ENCODE measurements at places on chromosomes 7 and 10. TPM values are rescaled to one million over a fixed set of nuclear protein-coding genes. Genes with fewer than 3 reads are reported as not detected.

DNA sequence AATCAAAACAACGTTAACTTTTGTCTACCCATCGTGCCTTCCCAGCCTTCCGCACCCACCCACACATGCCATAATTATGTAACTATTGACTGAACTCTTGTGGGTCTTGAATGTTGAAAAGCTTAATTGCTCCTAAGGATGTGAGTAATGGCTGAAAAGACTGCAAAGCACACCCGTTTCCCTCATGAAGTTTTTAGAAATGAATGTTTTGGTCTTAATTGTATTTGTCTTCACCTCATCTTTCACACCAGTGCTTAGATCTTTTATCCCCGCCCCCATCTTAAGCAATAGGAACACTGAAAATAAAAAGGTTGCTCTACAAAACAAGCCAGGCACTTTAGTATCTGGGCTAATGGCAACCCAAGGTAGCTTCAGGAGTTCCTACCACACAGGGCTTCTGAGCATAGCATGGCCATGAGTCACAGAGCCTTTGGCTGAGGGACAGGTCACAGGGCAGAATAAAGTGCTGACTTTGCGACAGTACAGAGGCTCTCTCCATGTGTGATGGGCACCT is 690.5 kb downstream of the PARD3 start:
- DNase-seq = no peak

DNA sequence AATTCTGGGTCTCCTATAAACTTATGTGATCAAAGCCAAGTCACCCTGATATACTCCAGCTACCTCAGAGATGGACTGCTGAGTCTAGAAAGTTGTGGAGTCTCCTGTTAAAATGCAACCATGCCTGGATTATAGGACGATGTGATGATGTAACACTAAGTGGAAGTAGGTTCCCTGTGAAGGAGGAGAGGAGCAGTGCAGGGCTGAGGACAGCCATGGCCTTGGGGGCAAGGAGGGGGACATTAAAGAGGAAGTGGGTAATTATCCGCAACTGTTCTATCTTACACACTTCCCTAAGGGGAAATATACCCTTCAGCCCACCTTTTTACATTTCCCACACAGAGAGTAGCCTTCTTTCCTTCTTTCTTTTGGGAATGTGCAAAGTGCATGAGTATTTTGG is 63.8 kb downstream of the MTPN start:
- no peak for DNase-seq

DNA sequence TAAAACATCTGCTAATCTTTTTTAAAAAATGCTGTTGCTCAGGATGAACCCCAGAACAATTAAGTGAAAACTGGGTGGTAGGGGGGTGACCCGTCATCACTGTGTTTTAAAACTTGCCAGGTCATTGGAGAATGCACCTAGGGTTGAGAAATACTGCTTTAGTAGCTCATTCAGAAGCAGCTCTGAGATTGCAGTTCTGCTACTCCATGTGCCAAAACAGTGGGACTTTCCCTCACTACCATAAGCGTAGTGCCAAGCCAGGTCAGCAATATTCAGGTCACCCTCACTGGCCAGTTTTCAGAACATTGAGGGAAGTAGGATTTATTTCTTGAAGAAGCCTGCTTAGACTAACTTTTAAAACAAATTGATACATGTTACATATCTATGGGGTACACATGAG is 5.2 kb downstream of the STEAP2 start:
- no peak for DNase-seq

DNA sequence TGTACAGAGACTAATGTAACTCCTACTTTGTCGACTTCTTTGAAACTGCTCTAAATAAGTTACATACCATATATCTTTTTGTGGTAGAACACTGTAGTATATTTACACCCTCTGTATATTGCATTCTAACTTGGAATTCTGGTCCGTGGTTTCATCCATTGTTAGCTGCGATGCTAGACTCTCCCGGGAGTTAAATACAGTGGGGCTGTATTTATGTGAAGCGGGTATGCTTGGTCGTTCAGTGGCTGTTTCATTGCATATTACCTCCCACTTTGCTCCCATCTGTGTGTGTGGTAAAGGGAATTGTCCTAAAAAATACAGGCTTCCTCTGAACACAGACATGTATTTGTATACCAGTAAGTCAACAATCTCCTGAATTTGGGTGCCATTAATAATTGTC is 231.1 kb downstream of the SLC25A13 start:
- no peak for DNase-seq

DNA sequence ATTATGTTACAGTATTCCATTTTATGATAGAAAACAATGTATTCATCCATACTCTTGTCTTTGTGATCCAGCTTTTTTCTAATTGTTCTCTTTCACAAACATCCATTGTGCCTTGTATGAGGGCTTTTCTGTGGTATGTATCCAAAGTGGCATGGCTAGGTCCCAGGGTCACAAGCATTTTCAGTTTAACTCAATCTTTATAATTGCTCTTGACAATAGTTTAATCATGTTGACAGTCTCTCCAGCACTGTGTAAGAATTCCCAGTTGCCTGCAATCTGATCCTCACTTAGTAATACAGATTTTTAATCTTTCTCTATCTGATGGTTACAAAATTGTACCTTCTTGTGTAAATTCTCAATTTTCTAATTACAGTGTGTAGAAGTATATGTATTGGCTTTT is 533.4 kb downstream of the NEBL start:
- DNase-seq = no peak

DNA sequence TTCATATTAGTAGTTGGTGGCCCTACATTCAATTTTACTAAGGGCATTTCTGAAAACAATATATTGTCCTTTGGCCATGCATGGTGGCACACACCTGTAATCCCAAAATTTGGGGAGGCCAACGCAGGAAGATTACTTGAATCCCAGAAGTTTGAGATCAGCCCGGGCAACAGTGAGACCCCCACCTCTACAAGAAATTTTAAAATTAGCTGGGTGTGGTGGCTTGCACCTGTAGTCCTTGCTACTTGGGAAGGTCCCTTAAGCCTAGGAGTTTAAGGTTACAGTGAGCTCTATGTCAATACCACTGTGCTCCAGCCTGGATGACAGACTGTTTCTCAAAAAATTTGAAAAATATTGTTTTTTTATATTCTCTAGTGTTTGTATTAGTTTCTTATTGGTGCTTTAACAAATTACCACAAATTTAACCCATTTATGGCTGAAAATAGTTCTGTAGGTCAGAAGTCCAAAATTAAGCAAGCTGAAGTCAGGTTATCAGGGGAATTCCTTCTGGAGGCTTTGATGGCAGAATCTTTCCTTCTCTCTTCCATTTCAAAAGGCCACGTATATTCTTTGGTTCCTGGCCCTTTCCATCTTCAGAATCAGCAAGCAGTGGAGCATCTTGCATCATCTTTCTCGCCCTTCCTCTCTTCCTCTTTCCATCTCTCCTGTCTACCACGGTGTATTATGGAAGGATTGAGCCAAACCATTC is 12.4 kb downstream of the CBX3 start:
- DNase-seq = no peak

DNA sequence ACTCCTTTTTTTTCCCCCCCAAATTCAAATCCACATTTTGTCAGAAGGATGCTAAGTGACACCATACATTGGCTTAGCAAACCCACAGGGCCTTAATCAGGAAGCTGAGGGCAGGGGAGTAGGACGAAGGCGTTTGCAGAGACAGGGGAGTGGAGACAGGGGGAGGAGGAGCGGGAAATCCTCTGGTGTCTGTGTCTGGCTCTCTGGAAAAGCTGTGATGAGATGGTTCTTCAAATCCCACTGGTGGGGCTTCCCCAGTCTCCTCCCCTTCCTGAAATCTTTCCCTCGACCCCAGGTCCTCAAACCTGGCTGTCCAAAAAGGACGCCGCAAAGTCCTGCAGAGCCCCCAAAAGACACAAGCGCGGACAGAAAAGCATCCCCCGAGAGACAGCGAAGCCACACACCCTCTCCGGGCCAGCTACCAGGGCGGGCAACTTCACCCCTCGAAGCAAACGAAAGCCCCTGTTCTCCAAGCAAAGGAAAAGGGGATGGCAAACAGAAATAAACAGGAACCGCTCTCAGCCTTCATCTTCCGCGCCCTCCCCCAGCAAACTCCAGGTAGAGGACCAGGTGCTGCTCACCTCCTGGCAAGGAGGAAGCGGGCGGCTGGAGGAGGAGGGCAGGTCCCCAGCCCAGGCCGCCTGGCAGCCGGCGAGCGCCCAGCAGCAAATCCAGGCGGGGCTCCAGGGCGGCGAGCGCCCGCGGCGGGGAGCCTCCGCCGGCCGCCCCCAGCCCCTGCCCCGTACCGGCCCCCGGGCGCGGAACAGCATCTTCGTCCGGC is 520 bp downstream of the ELAPOR2 start:
- no peak for DNase-seq

DNA sequence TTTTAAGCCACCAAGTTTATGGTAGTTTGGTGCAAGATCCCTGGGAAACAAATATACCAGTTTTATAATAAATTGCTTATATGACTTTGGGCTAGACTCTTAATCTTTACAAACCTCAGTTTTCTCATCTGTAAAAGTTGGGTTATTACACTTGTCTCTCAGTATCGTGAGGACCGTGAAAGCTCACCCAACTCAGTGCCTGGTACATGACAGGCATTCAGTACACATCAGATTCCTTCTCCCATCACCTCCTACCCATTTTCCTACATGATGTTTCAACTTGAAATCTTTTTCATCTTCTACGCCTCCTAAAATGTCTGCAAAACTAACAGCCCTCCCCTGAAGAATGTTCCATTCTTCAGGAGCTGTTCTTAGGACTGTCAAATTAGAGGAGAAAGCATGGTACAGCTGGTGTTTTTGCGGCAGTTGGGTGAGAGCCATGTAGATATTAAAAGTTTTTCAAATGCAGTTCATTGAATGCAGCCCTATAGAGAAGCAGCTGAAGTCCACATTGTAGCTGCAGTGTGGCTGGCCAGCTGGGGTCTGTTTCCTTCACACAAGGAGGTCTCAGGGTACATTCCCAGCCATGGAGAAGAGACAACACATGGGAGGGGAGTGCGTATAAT is 812.8 kb downstream of the LRMDA start:
- no peak for DNase-seq

- DNase-seq = no peak
Measured at GRCh38 chr7:88835147-88835728, 39.7 kb upstream of the TEX47 start.

DNA sequence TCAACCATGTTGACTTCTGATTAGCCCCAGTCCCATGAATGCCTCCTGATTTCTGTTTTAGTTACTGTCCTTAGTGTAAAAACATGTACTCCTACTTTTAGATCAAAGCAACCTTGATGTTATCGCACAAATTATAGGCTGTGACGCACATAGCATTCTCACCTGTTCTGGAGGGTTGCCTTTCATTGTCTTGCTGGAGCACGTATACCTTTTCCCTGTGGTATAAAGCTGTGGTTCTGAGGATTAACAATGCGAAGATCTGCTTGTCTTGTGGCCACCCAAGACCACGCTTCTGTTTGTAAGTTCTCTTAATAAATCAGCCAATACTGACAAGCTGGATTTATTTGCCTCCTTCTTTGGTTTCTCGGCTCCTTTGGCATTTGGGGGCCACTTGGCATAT is 30.1 kb upstream of the GLCCI1 start:
- no peak for DNase-seq

The SLC26A4 gene
- 0.47 TPM for total RNA-seq

The TMEM196 gene
- not detected for total RNA-seq

The HECW1 gene
- total RNA-seq = not detected

The GHRHR gene
- not detected for total RNA-seq

The SP8 gene
- total RNA-seq = not detected

The GIMAP6 gene
- total RNA-seq = 82.2 TPM

All from glomerular endothelial cell (primary cell).